Coronary artery (tissue), 2 donors: ENCODE measurements at places on chromosomes 11 and 22.

- DNase-seq, result no peak
Observed at GRCh38 chr22:26763633-26764361, 106.4 kb downstream of the MIAT start.

DNA sequence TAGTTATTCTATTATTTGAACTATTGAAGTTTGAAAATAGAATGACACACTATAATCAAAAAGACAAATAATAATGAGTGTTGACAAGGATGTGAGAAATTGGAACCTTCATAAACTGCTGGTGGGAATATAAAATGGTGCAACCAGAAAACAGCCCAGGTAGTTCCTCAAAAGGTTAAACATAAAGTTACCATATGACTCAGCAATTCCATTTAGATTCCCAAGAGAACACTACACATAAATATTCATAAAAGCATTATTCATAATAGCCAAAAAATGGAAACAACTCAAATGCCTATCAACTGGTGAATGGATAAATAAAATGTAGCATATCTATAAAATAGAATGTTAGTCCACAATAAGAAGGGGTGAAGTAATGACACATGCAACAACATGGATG lies 21.7 kb downstream of the CCDC73 start:
- DNase-seq, result no peak

- DNase-seq, result no peak
Observed at GRCh38 chr11:62540804-62541701, 5.6 kb downstream of the AHNAK start.

- no peak for DNase-seq
Observed at GRCh38 chr11:118912742-118913410, 12.8 kb downstream of the BCL9L start.

DNA sequence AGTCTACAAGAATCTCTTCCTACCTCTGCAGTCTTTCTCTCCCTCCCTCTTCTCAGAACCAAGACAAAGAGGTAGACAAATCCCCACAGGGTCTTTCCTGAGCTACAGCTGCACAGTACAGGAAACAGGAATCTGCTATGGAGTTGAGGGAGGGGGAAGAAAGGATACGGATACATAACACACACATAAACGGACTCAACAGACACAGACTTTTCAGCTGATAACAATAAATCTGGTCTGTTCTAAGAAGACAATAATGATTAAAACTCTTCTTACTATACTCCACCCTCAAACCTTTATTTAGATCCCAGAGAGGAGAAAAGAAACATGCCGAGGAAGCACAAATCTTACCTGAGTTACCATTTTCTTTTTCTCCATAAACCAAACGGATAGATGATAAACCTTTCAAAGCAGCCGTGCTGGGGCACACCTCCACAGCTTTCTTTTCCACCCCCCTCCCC lies 122.2 kb downstream of the APOL5 start:
- no peak for DNase-seq

GRCh38 chr11:126443120-126443519 lies 87.6 kb downstream of the ST3GAL4 start:
- no peak for DNase-seq

DNA sequence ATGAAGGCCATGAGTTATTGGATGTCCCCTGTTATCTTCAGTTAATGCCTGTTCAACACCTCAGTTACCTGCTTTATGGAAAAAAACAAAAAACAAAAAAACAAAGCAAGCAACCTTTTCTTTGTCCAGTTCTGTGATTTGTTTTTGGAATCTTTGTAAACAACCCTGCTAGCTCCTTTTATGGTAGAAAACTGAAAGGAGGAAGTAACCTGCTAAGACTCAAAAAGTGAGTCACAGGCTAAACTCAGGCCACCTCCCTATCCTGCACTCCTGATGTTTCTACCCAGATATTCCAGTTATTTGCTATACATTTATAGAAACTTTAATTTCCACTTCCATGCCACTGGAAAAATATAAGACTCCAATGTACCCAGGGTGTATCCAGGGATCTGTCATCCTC lies 20.6 kb upstream of the TLCD5 start:
- DNase-seq, result no peak

DNA sequence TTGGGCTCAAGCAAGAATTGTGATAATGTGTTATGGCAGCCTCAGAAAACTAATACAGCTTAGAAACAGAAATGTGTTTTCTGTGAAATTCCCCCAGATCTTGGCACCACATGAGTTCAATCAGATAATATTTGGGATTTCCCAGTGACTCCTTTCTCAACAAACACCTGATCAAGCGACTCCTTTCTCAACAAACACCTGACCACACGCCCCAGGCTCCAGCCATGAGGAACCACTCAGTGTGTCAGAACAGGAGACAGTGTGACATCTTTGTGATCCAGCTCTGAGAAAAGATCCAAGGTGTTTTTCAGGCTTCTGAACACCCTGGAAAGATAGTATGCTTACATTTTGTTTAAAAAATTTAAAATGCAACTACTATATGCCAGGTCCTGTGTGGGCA lies 1.9 kb upstream of the UVRAG start:
- no peak for DNase-seq

DNA sequence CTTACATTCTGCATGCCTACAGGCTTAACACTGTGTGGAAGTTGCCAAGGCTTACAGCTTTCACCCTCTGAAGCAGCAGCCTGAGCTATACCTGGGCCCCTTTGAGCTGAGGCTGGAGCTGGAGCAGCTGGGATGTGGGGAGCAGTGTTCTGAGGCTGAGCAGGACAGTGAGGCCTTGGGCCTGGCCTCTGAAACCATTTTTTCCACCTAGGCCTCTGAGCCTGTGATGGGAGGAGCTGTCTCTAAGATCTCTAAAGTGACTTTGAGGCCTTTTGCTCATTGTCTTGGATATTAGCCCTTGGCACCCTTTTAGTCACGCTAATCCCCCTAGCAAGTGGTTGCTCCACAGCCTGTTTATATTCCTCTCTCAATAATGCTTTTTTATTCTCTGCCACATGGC lies 59.9 kb upstream of the ZBED5 start:
- DNase-seq, result no peak

DNA sequence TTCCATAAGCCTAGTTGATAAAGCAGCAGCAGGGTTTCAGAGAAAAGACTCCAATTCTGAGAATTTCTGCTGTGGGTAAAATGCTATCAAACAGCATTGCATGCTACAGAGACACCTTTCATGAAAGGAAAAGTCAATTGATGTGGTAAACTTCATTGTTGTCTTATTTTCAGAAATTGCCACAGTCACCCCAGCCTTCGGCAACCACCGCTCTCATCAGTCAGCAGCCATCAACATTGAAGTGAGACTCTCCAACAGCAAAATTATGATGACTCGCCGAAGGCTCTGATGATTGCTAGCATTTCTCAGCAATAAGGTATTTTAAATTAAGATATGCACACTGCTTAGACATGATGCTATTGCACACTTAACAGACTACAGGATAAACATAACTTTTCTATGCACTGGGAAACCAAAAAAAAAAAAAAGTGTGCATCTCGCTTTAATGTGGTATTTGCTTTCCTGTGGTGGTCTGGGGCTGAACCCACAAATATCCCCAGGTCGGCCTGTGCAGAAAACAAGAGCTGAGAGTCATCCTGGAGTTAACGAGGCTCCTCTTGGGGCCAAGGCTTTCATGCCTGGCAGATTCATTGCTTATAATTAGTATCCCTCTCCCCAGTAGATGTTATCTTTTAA lies 192.1 kb downstream of the CTTN start:
- DNase-seq, result no peak

DNA sequence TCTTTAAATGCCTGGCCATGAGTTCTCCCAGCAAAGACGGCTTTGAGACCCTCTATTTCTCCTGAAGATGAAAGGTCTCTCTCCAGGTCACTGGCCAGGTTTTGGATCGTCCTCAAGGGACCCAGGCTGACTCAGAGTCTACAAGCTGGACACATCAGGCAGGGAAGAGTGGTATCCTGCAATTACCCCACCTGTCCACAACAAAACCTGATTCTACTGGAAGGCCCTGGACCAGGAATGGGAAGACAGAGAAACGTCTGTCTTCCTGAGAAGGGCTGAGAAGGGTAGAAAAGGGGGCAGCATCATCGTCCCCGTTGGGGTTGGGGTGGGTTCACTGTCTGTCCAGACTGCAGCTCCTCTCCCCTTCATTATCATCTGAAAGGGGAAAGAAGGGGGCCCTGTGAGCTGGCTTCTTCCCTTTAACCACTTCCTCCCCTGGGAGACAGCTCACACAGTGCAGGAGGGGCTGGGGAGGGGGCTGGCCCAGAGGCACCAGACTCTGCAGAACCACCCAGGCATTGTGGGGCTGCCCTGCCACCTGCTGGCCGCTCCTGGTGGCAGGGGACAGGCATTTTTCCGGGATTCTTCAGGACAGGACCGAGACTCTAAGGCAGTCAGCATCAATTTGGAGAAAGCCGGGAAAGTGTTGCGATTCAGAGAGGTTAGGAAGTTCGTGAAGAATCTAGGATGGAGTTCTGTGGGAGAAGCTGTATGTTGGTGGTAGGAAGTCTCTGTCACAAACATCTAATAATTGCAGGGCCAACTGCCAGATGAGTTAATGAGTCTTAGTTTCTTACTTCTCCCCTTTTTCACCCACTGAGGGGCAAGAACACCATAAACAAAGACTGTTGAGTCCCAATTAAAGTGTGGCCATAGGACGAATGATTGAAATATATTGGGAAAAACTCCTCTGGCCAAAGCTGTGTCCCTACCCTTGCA lies 57.6 kb downstream of the SYN3 start:
- DNase-seq, result no peak

GRCh38 chr11:76659672-76660532 lies 10.6 kb downstream of the LRRC32 start:
- peak; percentile 65 for DNase-seq

DNA sequence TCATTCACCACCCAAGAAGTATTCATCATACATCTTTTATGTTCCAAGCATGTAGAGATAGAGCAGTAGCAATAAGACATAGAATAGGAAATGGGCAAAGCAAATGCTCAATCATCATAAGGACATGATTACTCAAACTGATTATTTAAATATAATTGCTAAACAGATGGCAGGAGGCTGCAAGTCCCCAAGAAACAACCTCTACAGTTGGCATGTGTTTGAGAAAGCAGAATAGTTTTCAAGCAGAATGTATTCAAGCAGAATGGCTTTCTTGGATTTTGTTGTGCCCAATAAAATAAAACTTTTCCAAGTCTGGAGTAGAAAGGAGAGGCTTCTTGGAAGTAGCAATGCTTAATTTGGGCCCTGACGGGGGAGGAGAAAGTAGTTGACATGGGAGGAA lies 86.5 kb upstream of the SYN3 start:
- DNase-seq, result no peak

GRCh38 chr22:22009661-22010060 lies 27.1 kb upstream of the TOP3B start:
- DNase-seq, result no peak

- DNase-seq, result no peak
Observed at GRCh38 chr22:42883121-42883520, 26.0 kb upstream of the ARFGAP3 start.

- DNase-seq, result no peak
Observed at GRCh38 chr11:116694349-116694725, 78.5 kb downstream of the BUD13 start.

DNA sequence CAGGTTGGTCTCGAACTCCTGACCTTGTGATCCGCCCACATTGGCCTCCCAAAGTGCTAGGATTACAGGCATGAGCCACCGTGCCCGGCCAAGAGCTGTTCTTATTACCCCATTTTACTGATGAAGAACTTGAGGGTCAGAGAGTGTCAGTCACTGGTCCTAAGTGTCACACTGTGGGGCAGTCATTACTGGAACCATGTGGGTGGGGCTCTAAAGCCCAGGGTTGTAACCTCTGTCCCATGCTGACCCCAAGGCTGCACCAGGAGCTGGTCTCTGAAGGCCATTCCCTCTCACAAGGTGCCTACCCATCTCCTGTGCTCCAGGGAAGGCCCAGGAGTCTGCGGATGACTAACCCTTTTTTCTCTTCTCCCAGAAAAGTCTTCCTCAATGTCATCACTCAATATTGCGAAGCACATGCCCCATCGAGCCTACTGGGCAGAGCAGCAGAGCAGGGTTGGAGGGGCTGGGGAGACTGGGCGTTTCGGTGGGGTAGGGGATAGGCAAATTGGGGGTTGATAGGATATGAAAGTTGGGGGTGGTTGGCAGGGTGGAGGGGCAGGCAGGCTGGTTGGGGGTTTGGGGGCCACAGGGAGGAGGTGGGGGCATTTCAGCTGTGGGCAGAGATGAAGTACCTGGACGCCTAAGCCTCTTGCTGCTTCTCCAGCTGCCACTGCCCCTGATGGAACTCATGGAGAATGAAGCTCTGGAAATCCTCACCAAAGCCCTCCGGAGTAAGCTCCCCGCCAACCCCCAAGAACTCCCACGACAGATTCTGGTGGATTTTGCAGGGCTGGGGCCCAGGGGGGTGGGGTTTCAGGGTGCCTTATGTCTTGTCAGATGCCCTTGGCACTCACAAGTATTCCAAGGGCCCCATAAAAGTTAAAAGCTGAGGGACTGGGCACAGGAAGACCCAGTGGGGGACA lies 2.0 kb upstream of the ESRRA start:
- no peak for DNase-seq

DNA sequence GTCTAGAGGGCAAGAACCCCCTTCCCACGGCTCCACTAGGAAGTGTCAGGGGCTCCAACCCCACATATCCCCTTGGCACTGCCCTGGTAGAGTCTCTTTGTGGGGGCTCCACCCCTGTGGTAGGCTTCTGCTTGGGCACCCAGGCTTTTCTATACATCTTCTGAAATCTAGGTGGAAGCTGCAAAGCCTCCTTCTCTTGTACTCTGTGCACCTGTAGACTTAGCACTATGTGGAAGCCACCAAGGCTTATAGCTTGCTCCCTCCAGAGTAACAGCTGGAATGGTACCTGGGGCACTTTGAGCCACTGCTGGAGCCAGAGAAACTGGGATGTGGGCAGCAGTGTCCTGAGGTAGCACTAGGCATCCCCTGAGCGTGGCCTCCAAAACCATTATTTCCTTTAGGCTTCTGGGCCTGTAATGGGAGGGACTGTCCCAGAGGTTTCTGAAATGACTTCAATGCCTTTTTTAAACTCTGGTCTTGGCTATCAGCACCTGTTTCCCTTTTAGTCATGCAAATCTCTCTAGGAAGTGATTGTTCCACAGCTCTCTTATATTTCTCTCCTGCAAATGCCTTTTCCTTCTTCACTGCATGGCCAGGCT lies 68.4 kb downstream of the TRAF6 start:
- no peak for DNase-seq

DNA sequence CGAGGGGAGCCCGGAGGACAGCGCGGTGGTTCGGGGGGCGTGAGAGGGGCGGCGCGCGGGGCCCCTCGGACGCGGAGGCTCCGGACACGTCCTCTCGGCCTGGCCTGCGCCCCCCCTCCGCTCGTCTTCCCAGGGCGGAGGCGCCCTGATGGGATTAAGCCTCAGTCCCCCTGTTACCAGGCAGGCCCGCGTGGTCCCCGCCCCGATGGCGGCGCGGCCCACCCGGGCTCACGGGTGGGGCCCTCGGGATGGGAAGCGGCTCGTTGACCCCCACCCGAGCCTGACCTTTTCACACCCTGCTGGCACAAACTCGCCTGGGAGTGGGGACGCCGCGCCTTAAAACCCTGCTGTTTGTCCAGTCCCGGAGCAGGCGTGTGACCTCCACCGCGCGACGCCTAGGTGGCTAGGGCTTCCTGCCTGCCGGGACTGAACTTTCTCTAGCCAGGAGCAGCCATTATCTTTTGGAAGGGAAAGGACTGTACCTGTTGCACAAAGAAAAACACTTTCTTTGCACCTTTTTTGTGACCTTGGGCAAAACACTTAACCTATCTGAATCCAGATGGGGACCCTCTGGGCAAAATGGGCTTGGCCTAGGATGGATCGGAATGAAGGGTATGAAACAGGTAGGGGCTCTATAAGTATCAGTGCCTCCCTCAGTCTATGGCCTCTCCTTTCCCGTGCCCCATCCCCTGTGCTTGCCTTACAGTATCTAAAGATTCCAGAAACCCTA lies 1.0 kb downstream of the KIAA1671 start:
- DNase-seq, result no peak
